CD4-positive, alpha-beta T cell treated with Interleukin-2 at 100 ng/mL for 4 hours (primary cell): ENCODE measurements at places on chromosomes 5 and 9.

- DNase-seq, result no peak
These were observed 299.8 kb downstream of the TMEM38B start for GRCh38 chr9:105993921-105994715.

DNA sequence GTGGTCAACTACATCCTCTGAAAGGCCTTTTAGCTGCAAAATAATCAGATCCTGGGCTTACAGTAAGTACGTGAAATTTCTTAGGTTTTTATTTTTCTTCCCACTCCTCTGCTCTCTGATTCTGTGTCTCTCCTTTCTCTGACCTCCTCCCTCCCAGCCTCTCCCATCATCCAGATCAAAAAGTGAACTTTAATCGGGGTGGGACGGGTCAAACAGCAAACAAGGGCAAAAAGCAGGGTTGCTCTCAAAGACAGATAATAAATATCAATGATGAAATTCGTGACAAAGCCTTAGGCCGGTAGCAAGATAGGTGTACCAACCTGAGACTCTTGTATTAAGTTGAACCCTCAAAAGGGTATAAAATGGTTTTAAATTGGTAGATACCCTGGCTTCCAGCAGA, 76.1 kb downstream of the RANBP17 start:
- DNase-seq, result no peak

DNA sequence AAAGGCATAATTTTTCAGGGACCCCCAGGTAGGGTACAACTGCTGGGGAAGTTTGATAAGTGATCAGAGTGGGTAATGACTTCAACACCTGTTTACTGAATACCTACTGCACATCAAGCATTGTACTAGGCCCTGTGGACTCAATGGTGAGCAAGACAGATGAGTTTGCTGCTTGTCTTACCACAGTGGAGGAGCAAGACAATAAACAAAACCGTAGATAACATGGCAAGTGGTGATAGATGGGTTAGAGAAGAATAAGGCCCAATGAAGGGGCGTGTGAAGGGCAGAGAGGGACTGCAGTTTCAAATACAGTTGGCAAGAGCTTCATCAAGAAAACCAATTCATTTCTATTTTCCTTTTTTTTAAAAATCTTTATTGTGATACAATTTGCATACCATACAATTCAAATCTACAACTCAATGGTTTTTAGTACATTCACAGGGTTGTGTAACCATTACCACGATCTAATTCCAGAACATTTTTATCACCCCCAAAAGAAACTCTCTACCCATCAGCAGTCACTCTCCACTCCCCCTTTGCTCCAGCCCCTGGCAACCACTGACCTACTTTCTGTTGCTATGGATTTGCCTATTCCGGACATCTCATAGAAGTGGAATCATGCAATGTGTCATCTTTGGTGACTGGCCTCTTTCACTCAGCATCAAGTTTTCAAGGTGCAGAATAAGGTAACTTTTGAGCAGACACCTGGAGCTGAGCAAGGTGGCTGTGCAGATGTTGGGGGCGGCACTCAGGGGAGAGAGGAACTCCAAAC, 31.9 kb upstream of the HAND1 start:
- DNase-seq, result no peak

DNA sequence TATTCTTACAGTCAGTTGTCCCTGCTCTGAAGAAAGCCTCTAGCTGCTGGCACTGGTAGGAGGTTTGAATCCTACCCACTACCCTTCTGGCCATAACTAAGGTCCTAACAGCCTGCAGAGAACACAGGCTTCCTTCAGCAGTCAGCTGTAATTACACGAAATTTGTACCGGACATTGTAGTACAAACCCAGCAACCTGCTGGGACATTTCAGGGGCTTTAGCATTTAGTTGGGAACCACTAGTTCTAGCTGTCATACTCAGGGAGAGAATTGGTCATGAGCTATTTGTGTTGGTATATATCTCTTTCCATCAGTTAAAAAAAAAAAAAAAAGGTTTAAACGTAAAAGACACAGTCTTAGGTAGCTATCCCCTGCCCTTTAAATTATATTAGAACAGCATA, 1070.2 kb upstream of the DMAC1 start:
- no peak for DNase-seq

- no peak for DNase-seq
These were observed 241.5 kb upstream of the CLINT1 start for GRCh38 chr5:158100373-158100888.

DNA sequence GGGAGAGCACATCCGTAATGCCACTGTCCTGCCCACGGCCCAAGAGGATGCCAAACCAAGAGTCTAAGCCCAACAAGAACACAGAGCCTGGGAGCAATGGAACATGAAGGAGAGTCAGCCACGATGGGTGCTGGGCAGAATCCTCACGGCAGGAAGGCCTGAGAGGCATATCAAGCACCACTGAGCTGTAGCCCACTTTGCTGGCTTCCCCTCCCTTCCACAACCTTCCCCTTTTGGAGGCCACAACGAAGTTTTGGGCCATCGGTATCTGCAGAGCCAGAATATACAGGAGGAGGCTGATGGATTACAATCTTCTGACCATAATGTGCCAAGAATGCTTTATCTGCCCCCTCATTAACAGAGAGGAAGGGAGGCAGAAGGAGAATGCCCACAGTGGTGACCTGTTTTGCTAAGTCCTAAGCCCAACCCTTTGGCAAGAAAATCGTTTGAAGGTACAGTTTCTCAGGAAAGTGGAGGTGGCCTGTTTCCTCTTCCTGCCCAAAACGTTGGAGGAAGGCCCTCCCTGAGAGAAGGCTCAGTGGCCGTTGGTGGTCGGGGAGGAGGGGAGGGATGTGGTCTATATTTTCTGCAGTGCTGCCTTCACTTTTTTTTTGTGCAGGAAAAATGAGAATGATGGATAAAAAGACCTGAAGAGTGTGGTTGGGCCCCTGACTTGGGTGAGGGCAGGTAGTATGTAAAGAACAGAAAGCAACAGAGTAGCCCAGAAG, 26.2 kb downstream of the MACROH2A1 start:
- DNase-seq, result no peak

GRCh38 chr9:37464426-37465248, 613 bp downstream of the ZBTB5 start:
- DNase-seq, result peak; percentile 63

DNA sequence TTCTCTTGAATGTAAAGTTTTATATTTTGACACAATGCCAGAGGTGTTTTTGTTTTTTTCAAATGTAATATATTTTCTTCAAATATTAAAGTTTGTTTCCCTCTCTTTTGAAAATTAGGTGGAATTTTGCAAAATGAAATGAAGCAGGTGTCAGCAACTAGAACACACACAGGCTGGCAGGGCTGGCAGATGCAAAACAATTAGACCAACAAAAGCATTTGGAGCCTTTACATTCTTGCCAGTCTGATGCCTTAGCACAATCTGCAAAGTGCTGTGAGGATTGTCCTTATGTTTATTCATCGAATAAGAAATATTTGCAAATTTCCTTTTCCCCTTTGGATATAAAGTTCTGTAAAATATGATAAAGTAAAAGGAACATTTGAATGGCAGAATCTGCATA, 1063.9 kb downstream of the CDH9 start:
- DNase-seq, result no peak

GRCh38 chr5:9799606-9800005, 169.5 kb upstream of the TAS2R1 start:
- DNase-seq, result no peak

DNA sequence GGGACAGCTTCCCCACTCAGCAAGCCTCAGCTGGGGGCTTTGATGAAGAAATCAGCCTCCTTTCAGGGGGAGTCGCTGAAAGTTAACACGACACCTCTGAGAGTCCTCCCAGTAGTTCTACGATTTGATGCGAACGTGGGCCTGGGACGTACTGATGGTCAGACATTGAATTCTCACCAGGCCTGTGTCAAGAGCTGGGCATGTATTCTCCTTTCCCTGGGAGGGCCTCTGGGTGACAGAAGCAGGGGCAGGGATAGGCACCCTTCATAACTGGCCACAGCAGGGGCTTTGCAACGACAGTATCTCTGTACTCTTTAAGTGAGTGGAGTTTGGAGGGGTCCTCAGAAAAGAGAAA, 15.6 kb upstream of the COL5A1 start:
- DNase-seq, result no peak

DNA sequence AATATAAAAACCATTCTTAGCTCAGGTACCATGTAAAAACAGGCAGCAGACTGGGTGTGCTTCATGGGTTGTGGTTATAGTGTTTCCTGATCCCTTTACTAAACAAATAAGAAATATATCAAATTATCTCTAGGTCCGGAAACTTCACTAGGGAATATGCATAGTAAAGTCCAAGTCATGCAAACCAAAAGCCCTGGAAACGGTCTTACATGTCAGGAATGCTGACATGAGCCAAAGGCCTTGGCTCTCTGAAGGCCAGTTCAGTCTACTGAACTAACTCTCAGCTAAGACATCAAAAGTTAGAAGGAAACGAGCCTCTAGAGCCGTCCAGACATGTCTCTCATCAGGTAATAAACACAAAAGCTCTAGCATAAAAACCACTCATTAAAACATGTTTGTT, 778.9 kb upstream of the ZNF608 start:
- no peak for DNase-seq

GRCh38 chr5:170611449-170612090, 107.8 kb downstream of the KCNIP1 start:
- DNase-seq, result no peak

DNA sequence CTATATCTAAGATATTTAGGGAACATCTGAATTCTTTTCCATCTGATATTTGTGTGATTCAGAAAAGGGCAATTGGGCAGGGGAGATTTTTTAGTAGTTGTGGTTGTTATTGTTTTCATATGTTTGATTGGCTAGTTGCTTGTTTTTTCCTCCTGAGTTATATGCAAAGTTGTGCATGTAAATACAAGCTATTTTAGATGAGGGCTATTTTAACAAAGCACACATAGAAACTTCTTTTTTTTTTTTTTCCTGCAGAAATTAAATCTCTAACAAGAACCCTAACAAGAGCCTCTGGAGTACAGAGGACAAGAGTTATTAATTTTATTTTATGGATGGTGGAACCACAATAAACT, 559.1 kb downstream of the CETN3 start:
- no peak for DNase-seq

DNA sequence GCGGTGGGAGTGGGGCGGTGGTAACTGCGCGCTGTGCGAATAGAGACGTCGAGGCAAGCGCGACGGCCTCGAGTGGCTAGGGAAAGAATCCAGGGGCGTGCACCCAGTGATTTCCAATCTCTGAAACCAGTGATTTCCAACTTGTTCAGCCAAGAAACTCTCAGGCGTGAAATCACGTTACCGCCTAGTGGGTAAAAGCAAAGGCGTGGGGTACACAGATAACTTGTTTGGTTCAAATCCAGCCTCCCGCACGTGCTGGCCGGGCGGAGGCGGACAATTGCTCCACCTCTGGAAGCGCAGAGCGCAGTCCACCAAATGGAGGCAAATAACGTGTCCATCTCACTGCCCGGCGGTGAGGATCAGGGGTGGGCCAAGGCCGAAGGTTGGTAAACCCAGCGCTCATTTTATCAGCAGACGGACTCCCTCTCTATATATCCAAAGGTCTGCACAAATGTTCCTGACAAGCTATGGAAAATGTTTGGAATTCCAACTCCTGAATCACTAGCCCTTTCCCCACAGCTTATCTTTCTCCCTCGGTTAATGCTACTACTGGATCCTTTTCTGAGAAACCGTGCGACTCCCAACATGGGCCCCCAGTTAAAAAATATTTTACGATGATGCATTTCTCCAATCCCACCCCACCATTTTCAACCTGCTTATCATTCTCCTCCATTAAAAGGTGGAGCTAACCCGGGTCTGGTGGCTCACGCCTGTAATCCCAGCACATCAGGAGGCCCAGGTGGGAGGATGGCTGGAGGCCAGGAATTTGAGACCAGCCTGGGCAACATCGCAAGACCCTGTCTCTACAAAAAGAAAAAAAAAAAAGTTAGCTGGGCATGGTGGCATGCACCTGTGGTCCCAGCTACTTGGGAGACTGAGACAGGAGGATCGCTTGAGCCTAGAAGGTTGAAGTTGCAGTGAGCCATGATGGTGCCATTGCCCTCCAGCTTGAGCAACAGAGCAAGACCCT, 950 bp upstream of the FNBP1 start:
- no peak for DNase-seq

- DNase-seq, result no peak
These were observed 130.9 kb downstream of the COX7C start for GRCh38 chr5:86748538-86749105.

GRCh38 chr9:126606483-126606870, 7.3 kb upstream of the LMX1B start:
- no peak for DNase-seq

DNA sequence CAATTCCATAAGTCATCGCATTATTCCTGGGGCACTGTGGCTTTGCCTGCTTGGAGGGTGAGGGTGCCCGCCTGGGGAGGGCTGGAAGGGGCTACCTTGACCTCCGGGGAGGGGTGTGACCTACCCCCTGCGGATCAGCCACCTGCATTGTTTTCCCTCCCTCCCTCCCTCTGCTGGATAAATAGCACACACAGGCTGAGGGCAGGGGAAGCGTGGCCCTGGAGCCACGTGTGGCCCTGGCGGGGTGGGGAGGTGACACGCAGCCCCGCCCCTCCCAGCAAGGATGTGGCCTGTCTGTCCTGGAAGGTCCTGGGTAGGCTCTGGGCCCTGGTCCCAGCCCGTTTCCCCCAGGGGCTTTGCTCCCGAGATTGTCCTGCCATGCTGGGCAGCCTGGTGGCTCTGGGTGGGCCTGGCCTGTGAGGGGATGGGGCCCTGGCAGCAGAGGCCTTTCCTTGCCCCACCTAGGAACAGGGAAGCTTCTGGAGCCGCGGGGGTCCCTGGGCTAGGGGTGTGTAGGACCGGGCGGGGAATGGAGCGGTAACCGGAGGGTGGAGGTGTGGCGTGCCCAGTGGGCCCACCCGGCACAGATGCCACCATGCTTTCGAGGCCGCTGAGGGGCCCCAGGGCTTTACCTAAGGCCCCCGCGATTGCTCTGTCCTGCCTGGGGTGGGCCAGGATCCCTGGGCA, 33.4 kb downstream of the RXRA start:
- no peak for DNase-seq

DNA sequence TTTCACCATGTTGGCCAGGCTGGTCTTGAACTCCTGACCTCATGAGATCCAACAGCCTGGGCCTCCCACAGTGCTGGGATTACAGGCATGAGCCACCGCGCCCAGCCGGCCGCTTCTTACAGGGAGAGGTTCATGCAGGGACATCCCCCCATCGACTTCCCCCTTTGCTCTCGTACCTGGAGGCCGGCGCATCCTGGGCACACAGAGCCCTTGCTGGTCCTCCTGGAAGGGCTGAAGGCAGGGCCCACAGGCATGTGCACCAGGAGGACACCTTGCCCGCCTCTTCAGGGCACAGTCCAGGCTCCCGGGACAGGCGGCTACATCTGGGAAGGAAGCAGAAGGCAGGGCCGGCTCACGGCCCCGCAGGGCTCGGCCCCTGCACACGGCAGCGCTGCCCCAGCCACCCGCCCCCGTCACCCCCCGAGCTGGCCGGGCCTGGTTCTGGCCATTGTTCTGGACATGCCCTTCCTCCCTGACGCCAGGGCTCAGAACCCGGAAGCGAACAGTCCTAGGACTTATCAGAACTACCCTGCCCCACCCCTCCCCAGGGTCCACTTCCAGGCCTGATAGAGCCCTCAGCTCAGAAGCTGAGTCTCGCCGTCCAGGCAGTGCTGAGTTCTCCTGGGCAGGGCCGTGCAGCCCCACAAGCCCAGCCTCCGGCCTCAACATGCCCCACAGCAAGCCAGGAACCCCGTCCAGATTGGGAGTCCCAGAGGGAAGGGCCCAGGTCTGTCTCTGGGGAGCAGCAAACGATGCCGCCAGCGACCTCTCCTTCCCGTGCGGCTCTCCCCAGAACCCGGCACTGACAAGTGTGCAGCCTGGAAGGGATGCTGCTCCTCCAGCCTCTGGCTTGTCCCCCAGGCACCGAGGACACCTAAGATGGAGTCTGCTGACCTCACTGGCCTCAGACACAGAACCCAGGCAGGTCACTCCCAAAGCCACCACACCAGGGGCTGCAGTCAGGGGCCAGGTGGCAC, 2.9 kb downstream of the NPDC1 start:
- no peak for DNase-seq

GRCh38 chr5:157563373-157563928, 12.1 kb downstream of the ADAM19 start:
- no peak for DNase-seq
